ENCODE measurements at places on chromosomes 5 and 9.

GRCh38 chr5:94983861-94984535 is 300.9 kb downstream of the MCTP1 start:
- peak; percentile 23 for DNase-seq

- DNase-seq: no peak
Observed at GRCh38 chr5:98401656-98402055, 371.8 kb upstream of the RGMB start.

DNA sequence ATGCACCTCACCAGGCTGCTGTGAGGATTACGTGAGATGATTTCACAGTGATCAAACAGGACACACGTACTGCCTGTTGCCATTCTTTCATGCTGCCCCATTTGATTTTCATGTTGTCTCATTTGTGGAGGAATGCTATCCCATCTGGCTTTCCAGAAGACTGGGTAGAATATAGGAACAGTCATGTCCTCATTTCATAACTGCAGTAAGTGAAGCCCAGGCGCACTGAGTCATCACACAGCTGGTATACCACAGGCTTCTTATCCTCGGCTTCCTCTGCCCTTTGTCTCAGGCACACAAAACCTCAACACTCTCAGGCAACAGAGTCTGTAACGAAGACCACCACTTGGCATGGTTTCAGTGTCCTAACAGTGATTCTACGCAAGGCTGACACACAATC is 62.3 kb downstream of the LHFPL2 start:
- DNase-seq: peak; percentile 98

DNA sequence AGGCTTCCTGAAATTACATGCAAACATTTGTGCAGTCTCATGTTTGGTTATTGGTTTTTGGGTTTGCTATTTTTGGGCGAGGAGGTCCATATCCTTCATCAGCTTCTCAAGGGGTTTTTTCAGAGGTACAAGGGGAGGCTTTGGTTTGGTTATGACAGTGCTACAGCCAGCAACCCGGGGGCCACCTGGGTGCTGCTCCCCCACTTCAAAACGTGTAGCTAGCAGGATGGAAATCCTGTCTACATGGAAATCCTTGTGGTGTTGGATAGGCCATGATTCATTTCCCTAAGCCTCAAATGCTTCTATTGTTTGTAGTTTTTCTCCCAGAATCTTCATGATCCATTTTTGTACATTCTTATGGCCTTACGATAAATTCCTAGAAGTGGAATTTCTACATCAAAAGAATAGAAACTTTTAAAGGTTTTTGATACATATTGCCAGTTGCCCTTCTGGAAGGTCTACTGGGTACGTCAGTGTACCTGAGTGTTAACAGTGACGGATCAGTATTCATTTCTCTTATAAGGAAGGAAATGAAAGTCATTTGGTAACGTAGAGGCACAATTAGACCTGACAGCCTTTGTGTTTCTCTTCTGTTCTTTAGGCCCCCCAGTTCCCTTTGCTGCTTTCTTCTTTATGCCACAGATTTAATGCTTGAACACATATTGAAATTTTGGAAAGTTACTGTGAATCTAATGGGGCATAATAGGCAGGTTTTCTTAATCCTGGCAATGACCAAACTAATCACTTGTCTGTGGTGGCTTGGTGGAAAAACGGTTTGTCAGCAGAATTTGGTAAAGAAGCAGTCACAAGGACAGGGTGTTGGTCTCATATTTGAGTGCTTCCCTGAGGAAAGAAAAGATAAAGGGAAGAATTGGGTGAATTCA is 69.7 kb upstream of the ABL1 start:
- DNase-seq: no peak

GRCh38 chr5:155342956-155343355 is 329.4 kb downstream of the KIF4B start:
- DNase-seq: no peak

Data from AG04449 (cell line).